Activated CD4-positive, alpha-beta memory T cell treated with anti-CD3 and anti-CD28 coated beads for 36 hours (primary cell): ENCODE measurements at places on chromosomes 1 and 21. TPM values are rescaled to one million over a fixed set of nuclear protein-coding genes. Genes with fewer than 3 reads are reported as not detected.
A peak's percentile ranks its signal among the peaks of the same experiment; 100 is the strongest.

The SLAMF7 gene
- total RNA-seq = 11.4 TPM

The PER3 gene
- total RNA-seq = 2.9 TPM

DNA sequence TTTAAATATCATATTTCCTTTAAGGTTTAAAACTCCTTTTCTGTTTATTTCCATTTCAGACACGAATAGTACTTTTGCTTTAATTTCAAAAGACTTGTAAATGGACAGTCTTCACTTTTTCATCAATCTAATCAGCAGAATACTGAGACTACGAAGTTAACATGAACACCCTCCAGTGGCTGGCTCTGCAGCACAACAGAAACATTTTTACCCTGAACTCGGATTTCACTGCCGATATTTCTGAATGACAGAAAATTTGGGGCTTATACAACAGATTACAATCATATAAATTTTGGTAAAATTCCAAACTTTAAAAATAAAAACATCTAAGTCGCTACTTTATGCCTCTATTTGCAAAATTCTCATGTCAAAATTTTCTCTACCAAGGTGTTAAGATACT lies 86.2 kb downstream of the AKT3 start:
- no peak for DNase-seq

DNA sequence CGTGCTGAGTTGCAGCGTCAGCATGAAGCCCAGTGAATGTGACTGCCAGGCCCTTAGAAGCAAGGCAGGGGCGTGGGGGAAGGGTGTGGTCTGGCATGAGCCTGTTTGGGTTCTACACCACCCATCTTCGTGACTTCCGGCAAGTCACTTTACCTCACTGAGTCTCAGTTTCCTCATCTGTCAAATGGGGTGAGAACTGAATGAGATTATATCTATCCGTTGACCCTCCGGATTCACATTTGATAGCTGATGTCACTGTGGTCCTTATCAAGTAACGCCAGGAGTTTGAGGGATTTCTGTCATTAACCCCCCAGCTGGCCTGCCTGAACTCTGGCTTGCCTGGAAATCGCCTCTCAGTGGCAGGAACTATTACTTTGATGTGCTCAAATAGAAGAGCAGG lies 15.6 kb downstream of the MRPL37 start:
- DNase-seq = no peak

- DNase-seq = no peak
Observed at GRCh38 chr1:1429671-1430073, 5.8 kb upstream of the VWA1 start.

- DNase-seq = peak; percentile 31
Observed at GRCh38 chr1:84298684-84299535, 2.6 kb upstream of the SAMD13 start.

DNA sequence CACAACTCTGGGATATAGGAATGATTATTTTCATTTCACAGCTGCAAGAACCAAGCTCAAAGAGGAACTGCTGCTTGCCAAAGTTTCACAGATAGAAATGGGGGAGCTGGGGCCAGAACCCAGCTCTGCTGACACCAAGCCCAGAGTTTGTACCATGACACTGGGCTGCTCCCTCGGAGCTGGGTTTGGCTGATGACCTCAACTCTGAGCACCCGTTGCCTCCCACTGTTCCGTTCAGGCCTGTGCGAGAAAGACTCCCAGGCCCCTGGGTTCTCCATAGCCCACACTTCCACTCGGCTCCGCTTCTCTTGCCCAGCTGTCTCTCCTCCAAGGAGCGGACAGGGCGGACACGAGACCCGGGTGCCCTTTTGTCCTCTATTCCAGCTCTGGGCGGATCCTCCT lies 55.2 kb downstream of the NGF start:
- DNase-seq = no peak

DNA sequence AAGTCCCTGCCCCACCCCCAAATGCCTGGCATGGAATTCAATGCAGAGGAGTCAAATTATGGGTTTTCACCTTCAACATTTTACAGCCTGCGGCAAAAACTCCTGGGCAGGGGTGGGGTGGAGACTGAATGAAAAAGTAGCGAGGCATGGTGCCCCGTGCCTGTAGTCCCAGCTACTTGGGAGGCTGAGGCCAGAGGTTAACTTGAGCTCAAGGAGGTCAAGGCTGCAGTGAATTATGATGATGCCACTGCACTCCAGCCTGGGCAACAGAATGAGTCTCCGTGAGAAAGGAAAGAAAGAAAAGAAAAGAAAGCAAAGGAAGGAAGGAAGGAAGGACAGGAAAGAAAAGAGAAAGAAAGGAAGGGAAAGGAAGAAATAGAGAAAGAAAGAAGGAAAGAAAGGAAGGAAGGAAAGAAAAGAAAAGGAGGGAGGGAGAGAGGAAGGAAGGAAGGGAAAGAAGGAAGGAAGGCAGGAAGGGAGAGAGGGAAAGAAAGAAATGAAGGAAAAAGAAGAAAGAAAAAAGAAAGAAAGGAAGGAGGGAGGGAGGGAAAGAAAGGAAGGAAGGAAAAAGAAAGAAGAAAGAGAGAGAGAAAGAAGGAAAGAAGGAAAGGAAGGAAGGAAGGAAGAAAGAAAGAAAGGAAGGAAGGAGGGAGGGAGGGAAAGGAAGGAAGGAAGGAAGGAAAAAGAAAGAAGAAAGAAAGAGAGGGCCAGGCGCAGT lies 11.1 kb downstream of the LEMD1 start:
- no peak for DNase-seq

DNA sequence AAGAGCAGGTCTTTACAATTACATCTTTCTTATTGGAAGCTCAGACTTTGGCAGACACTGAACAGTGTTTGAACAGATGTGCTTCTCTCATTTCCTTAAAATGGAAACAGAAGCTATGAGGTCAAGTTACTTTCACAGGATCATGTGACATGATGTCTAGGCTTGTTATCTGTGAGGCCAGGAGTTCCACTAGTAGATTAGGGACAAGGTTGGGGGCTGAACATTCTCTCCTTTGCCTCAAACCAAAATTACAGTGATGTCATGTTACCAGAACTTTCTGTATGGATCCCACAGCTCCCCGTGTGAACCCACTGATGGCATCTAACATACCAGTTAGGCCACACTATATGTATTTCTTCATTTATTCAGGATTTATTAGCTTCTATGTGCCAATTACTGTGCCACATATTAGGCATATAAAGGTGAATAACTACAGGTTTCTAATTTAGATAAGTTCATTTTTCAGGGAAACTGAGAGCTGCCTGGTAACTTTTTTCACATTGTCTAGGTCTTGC lies 6.0 kb downstream of the DYNLT5 start:
- no peak for DNase-seq

DNA sequence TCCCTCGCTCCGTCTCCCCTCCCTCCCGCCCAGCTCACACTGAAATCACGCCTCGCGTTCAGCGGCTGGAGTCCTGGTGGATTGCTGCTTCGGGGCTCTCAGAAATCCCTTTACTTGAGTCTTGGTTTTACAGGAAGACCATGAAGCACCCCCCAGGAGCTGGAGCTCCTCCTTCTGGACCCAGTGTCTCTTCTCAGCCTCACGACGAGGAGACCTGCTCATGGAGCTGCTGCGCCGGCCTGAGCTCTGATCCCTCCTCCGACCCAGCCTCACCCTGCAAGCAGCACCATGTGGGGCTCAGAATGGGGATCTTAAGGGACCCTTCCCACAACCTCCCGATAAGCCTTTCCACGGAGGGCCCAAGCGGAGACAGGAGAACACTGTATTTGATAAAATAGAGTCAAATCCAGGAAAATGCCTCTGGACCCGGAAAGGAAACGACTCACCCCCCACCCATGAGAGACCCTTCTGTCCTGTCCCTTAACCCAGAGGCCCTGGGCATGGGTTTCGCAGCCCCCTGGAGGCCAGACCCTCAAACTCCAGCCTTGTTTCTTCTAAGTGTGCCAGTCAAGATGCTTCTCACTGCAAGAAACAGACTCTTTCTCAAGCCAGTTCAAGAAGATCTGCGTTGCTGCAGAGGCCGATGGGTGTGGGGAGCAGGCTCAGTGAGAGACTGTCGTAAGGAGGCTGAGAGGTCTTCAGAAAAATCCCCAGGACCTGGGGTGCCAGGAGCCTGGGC lies 26.1 kb downstream of the PDE9A start:
- no peak for DNase-seq

- DNase-seq = no peak
Observed at GRCh38 chr21:40732253-40733023, 114.5 kb downstream of the DSCAM start.

The RCSD1 gene
- total RNA-seq = 61.7 TPM

The PRRX1 gene
- total RNA-seq = not detected

DNA sequence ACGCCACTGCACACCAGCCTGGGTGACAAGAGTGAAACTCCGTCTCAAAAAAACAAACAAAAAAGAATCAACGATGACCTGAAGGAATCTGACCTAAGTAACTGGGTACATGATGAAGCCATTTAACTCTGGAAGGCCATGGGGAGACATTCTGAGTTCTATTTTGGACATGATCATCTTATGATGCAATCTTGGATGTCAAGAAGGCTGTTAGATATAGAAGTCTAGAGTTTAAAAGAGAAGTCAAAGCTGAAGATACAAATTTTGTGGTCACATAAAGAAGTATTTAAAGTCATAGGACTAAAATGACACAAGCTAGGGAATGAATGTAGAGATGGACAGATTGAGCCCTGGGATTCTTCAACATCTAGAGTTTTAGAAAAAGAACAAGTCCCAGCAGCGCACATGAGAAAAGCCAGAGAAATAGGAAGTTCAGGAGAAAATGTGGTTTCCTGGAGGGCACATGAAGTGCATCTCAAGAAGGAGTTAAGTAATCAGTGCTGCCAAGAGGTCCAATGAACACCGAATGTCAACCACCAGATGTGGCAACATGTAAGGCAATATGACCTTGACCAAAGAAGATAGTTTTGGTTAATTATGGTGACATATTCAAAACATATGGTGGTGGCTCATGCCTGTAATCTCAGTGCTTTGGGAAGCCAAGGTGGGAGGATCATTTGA lies 26.8 kb downstream of the ELK4 start:
- DNase-seq = no peak

DNA sequence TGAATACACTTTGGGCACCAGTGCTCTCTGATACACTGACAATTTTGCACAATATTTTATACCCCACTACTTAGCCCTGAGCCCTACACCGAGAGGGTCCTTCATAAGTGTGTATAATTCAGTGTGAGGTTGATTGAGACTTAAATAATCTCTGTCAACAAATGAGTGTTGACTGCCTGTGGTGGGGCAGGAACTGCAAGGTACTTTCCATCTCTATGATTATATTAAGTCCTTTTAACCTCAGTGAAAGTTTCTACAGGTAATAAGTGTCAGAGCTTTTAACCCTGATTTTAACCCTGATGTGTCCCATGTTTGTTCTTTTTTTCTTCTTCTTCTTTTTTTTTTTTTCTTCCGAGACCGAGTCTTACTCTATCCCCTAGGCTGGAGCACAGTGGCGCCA lies 5.8 kb downstream of the CASQ1 start:
- no peak for DNase-seq

- DNase-seq = no peak
Observed at GRCh38 chr1:42335809-42336518, 929 bp upstream of the FOXJ3 start.

GRCh38 chr1:171221665-171222591 lies 26.4 kb upstream of the FMO1 start:
- no peak for DNase-seq

The WNT4 gene
- total RNA-seq = not detected

DNA sequence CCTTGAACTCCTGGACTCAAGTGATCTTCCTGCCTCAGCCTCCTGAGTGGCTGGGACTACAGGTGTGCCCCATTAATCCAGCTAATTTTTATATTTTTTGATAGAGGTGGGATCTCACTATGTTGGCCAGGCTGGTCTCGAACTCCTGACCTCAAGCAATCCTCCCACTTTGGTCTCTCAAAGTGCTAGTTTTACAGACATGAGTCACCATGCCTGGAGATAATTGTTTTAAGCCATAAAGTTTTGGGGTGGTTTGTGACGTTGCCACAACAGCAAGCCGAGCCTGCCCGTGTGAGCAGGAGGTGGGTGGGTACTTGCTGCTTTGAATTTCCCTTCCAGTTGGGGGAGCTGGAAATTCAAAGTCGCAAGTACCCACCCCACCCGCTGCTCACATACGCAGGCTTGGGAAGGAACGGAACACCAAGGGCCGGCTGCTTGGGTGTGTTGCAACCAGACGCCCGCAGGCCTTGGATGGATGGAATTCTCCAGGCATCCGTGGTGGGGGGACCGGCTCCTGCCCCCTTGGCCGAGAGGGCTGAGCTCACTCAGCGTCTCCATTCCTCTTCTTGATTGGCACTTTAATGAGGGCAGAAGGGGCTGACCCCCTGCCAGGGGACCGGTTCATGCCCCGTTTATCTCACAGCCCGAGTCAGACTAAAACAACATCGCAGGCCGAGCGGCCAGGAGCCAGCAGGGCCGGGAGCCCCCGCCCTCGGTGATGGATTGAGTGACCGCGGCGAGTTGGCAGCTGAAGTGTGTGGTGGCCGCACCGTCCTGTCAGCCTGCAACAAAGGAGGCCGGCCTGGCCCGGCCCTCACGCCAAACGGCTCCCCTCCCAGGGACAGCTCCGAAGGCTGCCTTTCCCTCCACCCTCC lies 78.1 kb downstream of the DHRS3 start:
- DNase-seq = no peak

GRCh38 chr1:170692866-170693575 lies 29.1 kb downstream of the PRRX1 start:
- no peak for DNase-seq

GRCh38 chr1:1285611-1286311 lies 5.5 kb downstream of the SCNN1D start:
- DNase-seq = no peak

GRCh38 chr1:33586795-33587194 lies 114.3 kb downstream of the ZSCAN20 start:
- DNase-seq = no peak

The WLS gene
- total RNA-seq = not detected

- DNase-seq = no peak
Observed at GRCh38 chr1:9824702-9825089, 931 bp upstream of the CLSTN1 start.

The AADACL4 gene
- not detected for total RNA-seq

- no peak for DNase-seq
Observed at GRCh38 chr1:67058242-67058641, 4.3 kb upstream of the SLC35D1 start.

DNA sequence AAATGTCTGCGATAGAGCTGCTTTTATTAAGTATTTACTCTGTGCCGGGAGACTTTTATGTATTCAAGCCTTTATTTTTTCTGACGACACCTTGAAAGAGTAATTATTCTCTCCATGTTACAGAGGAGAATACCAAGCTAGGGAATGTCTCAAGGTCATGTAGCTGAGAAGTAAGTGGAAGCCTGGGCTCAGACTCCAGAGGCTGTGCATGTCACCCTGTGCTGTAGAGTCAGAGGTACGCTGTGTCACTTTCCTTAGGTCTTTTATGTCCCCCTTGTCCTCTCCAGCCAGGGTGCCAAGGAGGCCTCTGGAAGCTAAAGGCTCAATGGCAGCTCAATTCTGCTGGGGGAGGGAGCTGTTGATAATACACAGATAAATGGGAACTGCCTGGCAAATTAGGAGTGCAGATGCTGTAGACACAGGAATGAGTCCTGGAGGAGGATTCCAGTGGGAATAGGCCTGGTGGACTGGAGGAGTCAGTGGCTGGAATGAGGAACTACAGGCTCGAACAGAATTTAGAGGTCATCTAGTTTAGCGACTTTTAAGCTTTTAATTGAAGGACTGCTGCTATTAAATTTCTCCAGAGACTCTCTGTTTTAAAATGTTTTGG lies 9.3 kb upstream of the IL19 start:
- DNase-seq = no peak

The LCE1B gene
- not detected for total RNA-seq

The ESRRG gene
- total RNA-seq = not detected
